ENCODE measurements at places on chromosomes 13 and 19.

GRCh38 chr19:32405431-32406160 is at the start of gene DPY19L3:
Gene DPY19L3, plus strand, starts transcription at chr19:32405770. Its CDS starts 2,484 bp downstream, at chr19:32408254.
- DNase-seq: peak; percentile 95

DNA sequence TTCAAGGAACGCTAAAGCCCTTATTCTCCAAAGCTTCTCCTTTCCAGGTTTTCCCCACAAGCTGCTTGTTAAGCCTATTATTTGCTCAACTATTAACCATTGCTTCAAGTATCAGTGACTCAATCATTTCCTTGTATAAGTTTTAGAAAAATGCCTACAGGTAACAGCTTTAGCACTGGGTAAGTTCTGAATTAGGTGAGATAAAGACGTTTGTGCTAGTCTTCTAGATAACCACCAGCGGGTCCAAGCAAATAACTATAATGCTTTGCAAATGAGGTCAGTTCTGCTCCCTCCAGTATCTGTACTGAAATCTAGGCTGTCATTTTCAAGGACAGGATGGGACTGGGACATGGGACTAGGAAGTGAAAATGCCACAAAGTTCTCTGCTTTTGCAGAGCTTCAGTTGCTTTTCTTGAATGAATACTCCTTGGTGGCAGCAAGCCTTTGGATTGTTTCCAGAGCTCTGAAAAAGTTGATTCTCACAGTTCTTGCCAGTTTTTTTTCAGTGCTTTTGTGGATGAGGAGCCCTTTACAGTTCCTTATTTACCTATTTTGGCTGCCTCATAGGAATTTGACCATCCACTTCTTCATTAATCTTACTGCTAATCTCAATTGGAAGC is 1487.7 kb downstream of the EFNB2 start:
- DNase-seq: no peak

DNA sequence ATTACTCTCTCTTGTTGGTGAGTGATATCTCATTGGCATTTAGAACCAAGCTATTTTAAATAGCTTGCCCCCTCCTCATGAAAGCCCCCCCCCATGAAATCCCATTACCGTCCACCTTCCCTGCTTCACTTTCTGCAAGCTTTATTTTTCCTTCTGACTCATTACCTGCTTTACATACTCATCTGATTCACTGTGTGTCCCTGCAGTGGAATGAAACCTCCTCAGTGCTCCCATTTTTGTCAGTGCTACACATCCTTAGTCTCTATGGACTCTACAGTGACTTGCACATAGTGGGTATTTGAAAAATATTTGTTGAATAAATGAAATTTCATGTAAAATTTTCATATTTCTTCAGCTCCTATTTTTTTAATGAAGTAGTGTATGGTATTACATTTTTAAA is 62.3 kb downstream of the DOCK9 start:
- DNase-seq: no peak

- no peak for DNase-seq
These were observed 2.3 kb upstream of the MAP2K7 start for GRCh38 chr19:7901337-7901736.

- DNase-seq: no peak
These were observed 12.8 kb downstream of the CIB3 start for GRCh38 chr19:16160445-16160942.

DNA sequence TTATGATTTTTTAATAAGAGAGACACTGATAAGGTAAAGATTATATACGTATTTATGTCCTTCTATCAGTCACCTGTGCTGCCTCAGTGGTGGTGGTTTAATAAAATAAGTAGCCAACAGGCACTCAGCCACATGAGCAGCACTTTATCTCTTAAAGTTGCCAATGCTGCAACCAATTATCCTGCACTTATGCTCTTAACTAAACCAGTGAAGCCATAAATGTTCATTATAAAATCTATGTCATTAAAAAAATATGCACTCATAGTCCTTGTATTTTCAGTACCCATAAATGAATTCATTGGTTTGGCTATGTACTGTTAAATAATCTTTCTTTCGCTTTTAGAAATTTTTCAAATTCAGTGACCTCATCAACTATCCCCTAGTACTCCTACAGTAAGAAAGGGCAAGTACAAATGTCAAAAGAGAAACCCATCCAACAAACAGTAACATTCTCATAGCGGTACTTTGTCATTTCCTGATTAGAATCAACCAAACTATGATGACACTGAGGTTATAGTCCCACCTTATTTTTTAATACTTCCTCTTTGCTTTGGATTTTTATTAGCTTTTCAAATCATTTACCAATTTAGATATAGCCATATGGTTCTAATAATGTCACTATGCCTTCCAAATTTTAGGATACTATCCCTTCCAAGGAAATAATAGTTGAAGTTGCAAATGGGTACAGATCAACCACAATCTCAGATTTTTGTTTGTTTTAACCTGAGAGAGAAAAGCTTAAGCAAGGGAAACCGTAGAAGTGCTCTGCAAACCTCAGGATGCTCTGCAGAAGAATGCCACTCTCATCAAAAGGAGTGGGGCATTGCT is 190.9 kb downstream of the KLF12 start:
- DNase-seq: no peak

- DNase-seq: no peak
These were observed 778.8 kb upstream of the SLITRK5 start for GRCh38 chr13:86892330-86892729.

GRCh38 chr19:38360351-38360750 is 14.0 kb upstream of the PSMD8 start:
- no peak for DNase-seq

GRCh38 chr19:47161876-47162489 is 31.3 kb downstream of the SAE1 start:
- DNase-seq: no peak

DNA sequence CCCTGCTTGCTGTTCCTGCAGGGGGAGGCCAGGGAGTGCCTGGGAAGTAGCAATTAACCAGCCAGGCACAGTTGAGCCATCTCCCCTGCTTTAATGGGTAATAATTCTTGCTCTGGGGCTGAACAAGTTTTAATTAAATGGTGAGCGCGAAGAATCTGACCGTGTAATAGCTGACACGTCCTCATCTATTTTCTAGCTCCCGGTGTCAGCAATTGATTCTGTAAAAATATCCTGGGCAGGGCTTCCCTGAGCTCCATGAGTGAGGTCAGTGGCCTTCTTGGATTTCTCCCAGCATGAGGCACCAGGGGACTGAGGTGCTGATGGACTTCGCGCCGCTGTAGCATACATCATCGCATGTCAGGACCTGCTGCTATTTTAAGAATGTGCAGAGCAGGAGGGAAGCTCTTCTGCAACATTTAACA is 26.9 kb downstream of the SIPA1L3 start:
- no peak for DNase-seq

- DNase-seq: no peak
These were observed 732 bp upstream of the MAP1S start for GRCh38 chr19:17718550-17718946.

- no peak for DNase-seq
These were observed 13.5 kb downstream of the NDUFA11 start for GRCh38 chr19:5890099-5890498.

DNA sequence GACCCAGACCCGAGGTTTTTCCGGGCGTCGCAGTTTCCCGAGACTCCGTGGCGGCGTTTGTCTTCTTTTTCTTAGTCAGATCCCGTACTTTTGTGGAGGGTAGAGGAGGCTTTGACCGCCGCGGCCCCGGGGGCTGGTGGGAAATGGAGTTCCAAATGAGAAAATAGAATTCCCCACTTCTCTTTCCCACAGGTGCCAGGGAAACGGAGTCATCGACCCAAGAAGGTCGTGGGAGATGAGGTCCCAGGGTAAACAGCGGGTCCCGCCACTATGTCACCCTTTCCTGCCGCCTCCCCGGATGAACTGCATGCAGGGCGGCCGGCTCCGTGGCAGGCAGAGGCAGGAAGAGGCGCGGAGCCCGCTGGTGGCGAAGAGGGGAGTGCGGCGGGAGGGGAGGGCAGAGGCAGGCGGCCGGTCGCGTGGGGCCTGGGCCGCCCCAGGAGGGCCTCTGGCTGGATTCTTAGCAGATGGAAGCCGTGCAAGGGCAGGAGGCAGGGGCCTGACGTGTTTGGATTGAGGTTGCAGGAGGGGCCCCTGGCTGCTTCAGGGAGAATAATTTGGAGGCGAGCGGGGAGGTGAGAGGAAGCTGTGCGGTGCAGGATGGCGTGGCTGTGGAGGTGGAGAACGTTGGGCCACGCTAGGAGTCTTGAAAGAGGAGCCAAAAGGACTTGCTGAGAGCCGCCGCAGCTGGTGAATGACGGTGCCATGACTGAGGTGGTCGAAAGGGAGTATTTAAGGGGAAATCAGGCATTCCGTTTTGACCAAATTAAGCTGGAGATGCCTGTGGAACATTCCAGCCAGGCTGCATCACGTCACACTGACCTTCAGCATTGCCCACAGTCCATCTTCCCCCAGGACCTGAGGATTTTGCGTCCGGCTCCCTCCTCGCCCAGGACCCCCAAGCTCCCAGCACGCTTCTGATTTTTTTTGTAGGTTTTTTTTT is 11.7 kb downstream of the CYTH2 start:
- DNase-seq: peak; percentile 68

DNA sequence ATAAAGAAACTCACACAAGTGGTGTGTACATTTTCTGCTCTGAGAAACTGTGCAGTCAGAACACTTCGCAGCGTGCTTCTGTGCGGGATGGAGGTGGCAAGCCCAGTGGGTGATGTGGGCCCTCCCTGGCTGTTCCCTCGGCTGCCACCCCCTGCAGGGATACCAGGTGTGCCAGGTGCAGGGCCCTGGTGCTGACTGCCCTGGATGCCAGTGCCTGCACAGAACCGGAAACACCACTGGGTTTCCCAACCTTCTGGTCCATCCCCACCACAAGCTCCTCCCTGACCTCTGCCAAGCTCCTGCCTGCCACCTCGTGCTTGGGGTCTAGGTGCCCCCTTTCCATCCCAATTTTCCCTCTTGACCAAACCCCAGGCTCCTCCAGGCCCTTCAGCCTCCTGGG is 81.9 kb upstream of the MCF2L start:
- no peak for DNase-seq

All from activated CD4-positive, alpha-beta T cell treated with anti-CD3 and anti-CD28 coated beads for 48 hours (primary cell).